Globus pallidus (tissue), 1 donor: ENCODE measurements at places on chromosomes 1 and 21.

DNA sequence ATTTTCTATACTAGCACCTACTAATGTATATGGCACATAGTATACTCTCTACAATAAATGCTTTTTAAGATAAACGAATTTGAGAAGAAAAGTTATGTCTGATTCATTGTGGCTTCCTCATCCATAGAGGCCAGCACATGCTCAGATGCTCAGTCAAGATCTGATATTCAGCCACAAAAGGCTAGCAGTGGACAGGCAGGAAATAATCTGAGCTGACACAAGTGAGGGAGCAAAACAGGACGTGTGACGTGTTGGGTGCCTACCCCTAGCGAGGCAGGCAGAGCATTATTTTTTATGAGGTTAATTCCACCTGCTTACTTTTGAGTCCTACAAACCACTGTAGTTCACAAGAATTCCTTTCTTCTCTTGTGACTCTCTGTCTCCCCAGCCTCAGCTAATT is 550.9 kb downstream of the SMYD3 start:
- no peak for DNase-seq

GRCh38 chr1:199756066-199756465 is 271.4 kb upstream of the NR5A2 start:
- DNase-seq: no peak

DNA sequence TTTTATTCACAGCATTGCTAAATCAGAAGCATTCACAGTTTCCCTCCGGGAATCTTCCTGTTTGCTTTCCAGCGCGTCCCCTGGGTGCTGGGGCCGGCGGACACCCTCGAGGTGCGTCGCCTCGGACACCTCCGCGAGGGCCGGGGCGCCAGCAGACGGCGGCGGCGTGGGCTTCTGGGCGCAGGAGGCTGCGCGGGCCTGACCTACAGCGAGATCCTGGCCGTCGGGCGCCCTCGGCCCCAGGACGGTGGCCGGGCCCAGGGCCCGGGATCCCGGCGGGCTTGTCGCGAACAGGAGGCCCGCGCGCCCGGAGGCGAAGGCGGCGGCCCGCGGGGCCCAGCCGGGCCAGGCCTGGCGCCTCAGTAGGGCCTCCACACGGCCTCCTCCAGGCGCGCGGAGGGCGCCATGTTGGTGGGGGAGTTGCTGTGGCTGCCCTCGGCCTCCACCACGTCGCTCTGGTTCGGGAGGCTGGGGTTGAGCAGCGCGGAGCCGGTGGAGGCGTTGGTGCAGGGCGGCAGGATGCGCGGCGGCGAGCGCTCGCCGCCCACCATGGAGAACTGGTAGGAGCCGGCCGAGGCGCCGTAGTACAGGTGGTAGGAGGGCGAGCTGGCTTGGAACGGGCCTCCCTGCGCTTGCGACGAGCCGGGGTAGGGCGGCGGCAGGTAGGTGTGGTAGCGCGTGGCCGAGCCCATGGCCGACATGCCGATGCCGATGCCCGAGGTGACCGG is 123.1 kb downstream of the CLIC6 start:
- no peak for DNase-seq

DNA sequence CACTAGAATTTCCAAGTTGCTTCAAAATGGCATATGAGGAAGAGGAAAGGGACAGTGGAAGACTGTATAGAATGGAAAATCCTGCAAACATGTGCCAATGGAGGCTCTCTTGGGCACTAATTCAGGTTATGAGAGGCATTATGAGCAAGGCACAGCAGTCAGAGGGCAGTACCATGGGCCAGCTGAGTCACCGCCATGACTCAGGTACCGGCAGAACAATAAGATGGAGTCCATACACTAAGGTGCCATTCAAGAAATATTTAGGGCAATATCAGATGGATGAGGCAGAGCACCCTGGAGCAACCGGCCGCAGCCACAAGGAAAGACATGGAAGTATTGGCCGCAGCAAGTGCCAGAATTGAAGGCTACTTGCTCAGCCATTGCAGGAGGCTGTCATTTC is 25.6 kb upstream of the VAV3 start:
- no peak for DNase-seq

DNA sequence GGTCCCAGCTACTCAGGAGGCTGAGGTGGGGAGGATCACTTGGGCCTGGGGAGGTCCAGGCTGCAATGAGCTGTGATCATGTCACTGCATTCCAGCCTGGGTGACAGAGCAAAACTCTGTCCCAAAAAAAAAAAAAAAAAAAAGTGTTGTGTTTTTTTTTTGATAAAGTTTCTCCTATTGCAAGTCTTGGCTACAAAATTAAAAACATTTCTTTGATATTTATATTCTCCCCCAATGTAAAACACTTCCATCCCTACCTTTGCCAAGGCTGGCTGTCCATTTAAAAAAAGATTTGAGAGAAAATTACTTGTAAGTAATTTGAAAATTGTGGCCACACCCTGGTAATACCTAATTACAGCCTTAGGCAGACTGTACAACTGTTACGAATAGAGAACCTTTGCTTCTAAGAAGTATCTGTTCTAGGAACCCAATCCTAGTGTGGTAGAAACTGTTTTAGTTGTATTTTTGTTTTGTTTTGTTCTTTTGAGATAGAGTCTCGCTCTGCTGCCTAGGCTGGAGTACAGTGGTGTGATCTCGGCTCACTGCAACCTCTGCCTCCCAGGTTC is 11.2 kb downstream of the ZNF436 start:
- no peak for DNase-seq

DNA sequence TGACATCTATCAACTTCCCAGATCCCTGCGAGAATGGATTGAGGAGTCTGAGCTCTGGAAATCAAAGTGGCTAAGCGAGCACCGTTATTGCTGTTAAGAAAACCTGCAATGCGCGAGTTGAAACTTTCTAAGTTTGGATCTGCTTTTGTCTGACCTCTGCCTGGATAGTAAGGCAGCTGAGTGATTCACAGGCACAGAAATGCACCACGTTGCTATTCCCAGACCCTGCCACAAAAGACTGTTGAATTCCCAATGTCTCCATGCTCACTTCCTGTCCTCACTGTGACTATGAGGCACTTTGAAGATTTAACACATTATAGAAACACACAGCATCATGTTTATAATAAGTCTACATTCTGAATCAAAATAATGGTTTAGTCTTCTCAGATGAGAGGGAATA is 27.1 kb upstream of the CNIH3 start:
- DNase-seq: no peak

- DNase-seq: no peak
Measured at GRCh38 chr1:166859597-166859996, 16.5 kb downstream of the TADA1 start.

DNA sequence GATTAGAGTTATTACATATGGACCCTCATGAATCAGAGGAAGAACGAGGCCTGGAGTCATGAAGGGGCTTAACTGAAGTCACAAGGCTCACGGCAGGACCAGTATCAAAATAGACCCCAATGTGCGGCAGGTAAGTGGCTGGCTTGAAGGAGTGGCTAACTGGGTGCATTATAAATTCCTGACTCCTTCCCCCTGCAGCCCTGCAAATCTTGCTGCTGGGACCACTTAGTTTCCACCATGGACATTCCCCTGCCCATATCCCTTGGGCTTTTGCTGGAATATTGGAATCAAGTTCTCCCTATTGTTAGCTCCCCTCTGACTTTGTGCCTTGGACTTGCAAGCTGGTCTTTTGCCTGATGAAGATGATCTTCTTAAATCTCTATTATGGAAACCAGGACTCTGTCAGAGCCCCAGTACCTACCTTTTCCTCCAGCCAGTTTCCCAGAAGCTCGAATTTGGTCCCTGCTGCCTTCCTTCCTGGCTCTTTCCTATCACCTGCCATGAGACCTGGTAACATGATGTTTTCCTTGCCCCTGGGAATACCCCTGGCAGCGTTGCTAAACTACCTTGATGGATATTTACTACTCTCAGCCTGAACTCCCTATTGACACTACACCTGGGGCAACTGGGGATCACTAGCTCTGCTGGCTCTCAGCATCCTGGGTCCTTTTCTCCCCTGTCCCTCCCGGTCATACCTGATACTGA is 156.0 kb upstream of the JUN start:
- DNase-seq: no peak

GRCh38 chr1:198641501-198641900 is 2.7 kb downstream of the PTPRC start:
- no peak for DNase-seq
